Smooth muscle cell of the umbilical artery (primary cell): ENCODE measurements at places on chromosomes 1 and 21. TPM values are rescaled to one million over a fixed set of nuclear protein-coding genes. Genes with fewer than 3 reads are reported as not detected.

The SAMSN1 gene
- not detected in 2 replicates for total RNA-seq

The PGLYRP3 gene
- total RNA-seq: not detected in 2 replicates

The CCDC24 gene
- total RNA-seq: 3.3 and 4.8 TPM in 2 replicates

The CNKSR1 gene
- total RNA-seq: 0.30 and 0.74 TPM in 2 replicates

The DHRS3 gene
- 160 and 520 TPM in 2 replicates for total RNA-seq

The PTPRU gene
- total RNA-seq: 33.2 and 51.7 TPM in 2 replicates

The USH2A gene
- total RNA-seq: not detected in 2 replicates

The LMX1A gene
- total RNA-seq: not detected in 2 replicates

The OR2G6 gene
- not detected in 2 replicates for total RNA-seq

The HNRNPCL4 gene
- total RNA-seq: not detected in 2 replicates

The ZNF672 gene
- total RNA-seq: 16.3 and 26.1 TPM in 2 replicates

The FAAH gene
- 0.30 and 1.6 TPM in 2 replicates for total RNA-seq

The PPM1J gene
- total RNA-seq: 0.59 and 1.6 TPM in 2 replicates

The MX2 gene
- 4.8 and 5.3 TPM in 2 replicates for total RNA-seq

The VSIG8 gene
- 0.23 TPM in 1 of 2 replicates, not detected in the other for total RNA-seq

The DNM3 gene
- total RNA-seq: 0.30 and 0.55 TPM in 2 replicates

The LDLRAD1 gene
- not detected in 2 replicates for total RNA-seq

The DYNLT5 gene
- total RNA-seq: 0.14 and 0.30 TPM in 2 replicates

The CFHR3 gene
- total RNA-seq: 0.23 TPM in 1 of 2 replicates, not detected in the other

The KRTAP19-8 gene
- not detected in 2 replicates for total RNA-seq

The MLLT11 gene
- 12.5 and 16.1 TPM in 2 replicates for total RNA-seq

The ZSCAN20 gene
- total RNA-seq: 13.3 and 15.1 TPM in 2 replicates

The SLC5A9 gene
- not detected in 2 replicates for total RNA-seq

The FRRS1 gene
- total RNA-seq: 12.0 and 27.6 TPM in 2 replicates

The CRYAA gene
- total RNA-seq: not detected in 2 replicates

The ELK4 gene
- 10.7 and 17.5 TPM in 2 replicates for total RNA-seq

The CD84 gene
- total RNA-seq: not detected in 2 replicates

The TMEM53 gene
- total RNA-seq: 1.8 and 2.9 TPM in 2 replicates

The ELAVL4 gene
- total RNA-seq: not detected in 2 replicates

The OR2T8 gene
- total RNA-seq: not detected in 2 replicates

The DIRAS3 gene
- total RNA-seq: 58.2 and 78.9 TPM in 2 replicates

The TAS1R1 gene
- not detected in 2 replicates for total RNA-seq

The HPCA gene
- total RNA-seq: not detected in 2 replicates

The ACTA1 gene
- 0.14 TPM in 1 of 2 replicates, not detected in the other for total RNA-seq

The NCF2 gene
- total RNA-seq: not detected in 2 replicates

The FCRL1 gene
- total RNA-seq: not detected in 2 replicates

The LRRC3 gene
- 0.78 and 0.89 TPM in 2 replicates for total RNA-seq

The ANXA9 gene
- total RNA-seq: 0.05 TPM in 1 of 2 replicates, not detected in the other

The ACKR1 gene
- total RNA-seq: not detected in 2 replicates

The POMGNT1 gene
- 86.4 and 99.5 TPM in 2 replicates for total RNA-seq

The PPCS gene
- 24.9 and 26.1 TPM in 2 replicates for total RNA-seq

The SRGAP2B gene
- 38.0 and 74.1 TPM in 2 replicates for total RNA-seq

The RPL11 gene
- 520 and 723 TPM in 2 replicates for total RNA-seq
